ENCODE measurements at places on chromosomes 1 and 21.

GRCh38 chr1:2785631-2786328 is 15.7 kb downstream of the TTC34 start:
- no peak for DNase-seq

DNA sequence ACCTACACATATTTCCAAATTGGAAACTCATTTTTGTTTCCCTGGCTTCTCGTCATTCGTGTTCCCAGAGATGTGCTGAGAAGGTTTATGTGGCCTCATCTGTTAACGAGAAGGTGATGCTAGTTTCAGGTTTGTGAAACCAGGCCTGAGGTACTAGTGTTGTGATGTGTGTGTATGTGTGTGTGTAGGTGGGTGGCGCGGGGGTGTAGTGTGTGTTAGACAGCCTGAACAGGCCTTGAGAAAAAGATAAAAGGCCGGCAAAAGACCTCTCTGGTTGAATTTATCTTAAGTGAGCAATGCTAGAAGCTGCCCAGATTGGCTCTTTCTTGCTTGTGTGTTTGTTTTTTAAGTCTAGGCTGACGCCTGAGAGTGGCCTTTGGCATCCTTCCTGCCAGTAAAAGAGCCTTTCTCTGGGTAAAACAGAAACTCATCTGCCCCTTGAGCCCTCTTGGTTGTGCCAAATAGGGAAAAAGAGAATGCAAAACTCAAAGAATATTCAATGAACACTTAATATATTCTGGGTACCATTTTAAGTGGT is 65.8 kb upstream of the HSD17B7 start:
- DNase-seq: no peak

DNA sequence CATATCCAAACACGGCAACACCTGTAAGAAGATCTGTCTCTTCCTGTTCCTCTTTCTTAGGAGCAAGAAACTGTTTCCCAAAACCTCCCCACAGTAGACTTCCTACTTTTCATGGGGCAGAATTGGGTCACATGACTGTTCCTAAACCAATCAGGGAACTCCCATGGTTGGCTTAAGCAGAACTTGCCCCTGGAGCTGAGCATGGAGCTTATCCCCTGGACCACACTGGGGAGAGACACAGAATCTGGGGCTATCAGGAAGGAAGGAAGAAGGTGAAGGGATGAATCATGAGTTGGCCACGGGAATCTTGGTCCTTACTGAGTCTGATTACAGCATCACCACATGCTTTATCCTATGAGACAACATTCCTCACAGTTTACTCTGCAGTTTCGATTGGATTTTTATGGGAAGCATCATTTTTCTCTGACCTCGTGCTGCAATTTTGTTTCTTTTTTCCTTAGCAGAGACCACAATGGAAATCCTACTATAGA is 81.8 kb downstream of the CDC7 start:
- no peak for DNase-seq

DNA sequence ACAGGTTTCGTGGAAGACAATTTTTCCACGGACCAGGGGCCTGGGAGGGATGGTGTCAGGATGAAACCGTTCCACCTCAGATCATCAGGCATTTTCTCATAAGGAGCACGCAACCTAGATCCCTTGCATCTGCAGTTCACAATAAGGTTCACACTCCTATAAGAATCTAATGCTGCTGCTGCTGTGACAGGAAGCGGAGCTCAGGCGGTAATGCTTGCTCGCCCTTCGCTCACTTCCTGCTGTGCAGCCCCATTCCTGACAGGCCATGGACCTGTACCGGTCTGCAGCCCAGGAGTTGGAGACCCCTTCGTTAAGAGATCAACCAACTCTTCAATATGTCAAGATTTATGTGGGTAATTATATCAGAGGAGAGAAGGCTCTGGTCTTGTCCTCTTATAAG is 3.3 kb upstream of the DHX9 start:
- no peak for DNase-seq

DNA sequence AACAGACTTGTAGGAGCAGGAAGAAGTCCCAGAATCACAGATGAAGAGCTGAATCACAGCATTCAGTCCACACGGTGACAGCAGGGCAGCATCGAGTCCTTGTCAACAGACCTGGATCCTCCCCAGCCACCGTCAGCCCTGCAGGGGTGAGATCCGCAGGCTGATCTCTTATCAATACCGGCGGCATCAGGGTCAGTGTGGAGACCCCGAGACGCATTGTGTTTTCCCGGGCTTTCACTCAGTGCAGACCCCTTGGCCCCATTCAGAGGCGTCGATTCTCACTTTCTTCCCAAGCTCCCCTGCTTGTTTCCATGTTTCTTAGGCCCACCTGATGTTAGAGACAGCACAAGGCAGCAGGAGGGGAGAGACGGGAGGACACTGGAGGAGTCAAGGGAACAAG is 609.6 kb downstream of the PTPRU start:
- no peak for DNase-seq

DNA sequence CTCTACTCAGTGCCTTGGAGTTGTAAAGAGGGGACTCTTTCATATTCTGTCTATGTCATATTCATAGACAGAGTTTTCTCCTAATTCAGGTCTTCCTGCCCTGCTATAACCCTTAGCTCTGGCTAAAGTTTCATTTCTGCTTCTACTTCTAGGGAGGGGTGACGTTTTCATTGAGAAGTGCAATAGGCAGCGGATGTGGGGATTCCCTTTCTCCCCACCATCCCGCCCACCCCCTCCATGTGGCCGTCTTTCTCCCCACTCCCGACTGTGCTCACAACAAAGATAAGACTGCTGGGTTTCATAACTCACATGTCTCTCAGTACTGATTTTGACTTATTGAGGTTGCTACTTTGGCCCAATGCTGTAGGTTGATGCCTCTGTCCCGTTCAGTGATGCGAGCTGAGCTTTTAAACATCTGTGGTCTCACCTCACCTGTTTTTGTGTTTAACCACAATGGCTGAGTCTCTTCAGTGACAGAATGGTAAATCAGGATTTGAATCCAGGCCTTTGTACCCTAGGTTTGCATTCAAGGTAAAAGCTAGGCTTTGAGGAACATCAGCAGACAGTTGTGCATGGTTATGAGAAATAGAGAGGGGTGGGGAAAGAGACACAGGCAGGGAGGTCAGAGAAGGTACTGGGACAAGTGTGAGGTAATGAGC is 7.8 kb upstream of the KIF14 start:
- peak; percentile 78 for DNase-seq

DNA sequence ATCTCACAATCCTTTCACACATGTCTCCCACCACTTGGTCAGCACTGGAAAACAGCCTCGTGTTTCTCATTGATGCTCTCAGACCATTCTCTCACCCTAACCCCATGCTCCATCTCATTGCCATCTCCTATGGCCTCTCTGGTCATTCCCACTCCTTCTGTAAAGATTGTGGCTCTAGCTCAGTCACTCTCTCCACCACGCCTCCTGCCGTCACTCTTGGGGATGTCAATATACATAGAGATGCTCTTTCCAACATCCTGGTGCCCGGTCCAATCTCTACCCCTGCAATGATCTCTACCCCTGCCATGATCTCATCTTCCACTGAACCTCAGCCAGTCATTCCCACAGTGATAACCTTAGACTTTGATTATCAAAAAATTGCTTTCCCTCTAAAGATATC is 90.1 kb downstream of the NTPCR start:
- DNase-seq: no peak
